ENCODE measurements at places on chromosomes 12 and 14.

DNA sequence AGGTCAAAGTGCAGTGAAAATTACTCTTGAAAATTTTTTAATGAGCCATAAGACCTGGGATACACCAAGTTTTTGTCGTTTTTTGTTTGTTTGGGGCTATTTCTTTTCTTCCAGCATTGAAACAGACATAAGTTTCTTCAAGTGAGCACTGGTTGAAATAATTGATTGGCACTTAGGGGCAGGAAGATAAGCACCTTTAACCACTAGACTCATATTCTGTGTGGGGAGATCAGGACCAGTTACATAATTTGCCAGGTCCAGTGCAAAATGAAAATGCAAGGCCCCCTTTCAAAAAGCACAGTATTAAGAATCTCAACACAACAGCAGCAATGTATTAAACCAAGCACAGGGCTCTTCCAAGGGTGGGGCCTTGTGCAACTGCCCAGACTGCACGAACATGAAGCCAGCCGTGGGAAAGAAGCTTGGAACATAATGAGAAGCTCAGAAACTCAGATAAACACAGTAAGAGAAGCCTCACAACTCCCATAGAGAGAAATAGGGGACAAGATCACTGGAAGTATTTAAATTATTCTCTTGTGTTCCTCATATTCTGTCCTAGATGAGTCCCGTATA lies 3.2 kb upstream of the TCP11L2 start:
- DNase-seq: no peak

- no peak for DNase-seq
These were observed 47.2 kb upstream of the PLEKHG3 start for GRCh38 chr14:64656986-64657385.

GRCh38 chr12:31600252-31600651 lies 9.3 kb upstream of the DENND5B start:
- no peak for DNase-seq

DNA sequence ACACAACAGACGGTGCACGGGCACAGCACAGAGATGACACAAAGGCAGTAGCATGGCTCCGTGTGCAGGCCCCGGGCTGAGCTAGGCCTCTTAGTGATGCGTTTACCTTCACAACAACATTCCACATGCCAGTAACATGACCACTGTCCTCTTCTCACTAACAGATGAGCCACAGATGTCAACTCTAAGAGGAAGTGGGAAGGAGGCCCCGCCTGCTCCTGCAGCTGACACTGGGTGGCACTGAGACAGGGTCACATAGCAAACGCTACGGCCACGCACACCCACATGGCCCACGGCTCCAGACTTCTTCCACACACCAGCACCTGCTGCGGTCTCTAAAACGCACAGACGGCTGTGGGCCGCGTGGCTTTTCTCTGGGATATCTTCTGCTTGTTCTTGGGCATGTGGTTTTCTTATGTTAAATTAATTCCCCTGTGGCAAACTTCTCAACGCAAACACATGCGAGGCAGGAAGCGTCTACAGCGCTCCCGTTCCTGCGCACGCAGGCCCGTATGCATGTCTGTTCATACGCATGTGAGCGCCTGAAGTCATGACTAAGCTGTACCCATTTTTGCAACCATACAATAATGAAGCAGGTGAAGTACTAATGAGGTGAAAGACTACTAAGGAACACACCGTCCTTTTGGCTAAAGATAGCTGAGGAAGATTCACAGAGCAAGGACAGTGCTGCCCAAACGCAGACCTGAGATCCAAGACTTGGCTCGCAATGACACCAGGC lies 26.8 kb downstream of the AMN start:
- DNase-seq: no peak

DNA sequence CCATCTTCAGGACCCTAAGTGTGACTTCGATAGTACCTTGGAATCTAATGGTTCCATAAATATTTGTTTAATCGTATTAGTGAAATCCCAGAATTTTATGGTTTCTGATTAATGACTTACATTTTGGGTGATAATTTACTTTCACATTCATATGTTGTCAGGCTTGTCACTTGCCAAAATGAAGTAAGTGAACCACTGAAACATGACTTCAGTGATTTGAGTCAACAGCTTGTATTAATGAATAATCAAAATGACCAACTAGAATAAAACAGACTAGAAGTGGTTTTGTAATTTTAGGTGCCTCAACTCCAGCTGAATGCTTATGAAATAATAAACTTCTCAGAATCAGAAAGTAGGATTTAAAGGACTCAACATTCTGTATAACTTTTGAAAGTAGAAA lies 517.1 kb downstream of the PRKD1 start:
- no peak for DNase-seq
